ENCODE measurements at places on chromosomes 11 and 22.

DNA sequence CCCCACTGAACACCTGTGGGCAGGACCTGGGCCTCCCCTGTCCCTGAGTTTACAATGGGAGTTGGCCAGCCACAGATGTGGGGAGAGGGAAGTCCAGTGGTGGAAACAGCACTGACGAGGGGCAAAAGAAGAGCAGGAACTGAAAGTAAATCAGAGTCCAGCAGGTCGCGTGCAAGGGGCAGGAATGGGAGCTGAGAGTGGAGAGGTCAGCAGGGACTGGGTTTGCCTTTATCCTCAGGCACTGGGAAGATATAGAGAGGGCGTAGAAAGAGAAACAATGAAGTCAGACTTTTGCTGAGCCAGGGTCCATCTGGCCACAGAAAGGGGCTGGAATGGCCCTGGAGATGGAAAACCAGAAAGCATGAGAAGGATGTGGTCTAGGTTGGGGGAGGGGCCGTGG lies 8.5 kb downstream of the P2RY6 start:
- DNase-seq, result no peak

DNA sequence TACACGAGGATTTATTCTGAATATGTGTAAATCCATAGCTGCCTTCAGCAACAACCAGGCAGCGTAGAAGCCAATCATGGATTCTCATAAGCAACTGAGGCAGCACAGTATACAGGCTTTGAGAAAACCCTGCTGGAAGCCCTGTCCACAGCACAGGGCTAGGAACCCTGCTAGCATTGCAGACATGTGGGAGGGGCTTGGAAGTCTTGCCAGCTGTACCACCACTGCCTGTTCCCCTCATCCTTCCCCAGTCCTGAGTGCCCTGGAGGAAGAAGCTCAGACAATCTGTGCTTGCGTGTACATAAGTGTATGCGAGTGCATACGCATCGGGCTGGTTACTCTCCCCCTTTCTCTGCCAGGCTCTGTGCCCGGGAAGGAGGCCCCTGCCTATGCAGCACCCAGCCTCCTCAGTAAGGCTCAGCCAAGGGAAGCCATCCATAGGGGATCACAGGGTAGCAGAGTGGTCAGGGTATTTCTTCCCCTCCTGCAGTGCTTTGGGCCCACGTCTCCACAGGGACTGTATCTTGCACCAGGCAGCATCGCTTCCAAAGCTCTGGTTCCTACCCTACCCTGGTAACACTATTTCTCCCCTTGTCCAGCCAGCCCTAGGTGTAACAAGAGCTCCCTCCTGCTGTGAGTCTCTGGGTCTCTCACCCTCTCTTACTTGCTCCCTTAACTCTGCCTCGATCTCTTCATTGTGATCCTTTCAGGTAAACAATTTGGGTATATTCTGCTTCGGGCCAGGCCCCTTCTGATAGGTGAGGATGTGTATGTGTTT lies 90.5 kb downstream of the GALNT18 start:
- DNase-seq, result no peak

DNA sequence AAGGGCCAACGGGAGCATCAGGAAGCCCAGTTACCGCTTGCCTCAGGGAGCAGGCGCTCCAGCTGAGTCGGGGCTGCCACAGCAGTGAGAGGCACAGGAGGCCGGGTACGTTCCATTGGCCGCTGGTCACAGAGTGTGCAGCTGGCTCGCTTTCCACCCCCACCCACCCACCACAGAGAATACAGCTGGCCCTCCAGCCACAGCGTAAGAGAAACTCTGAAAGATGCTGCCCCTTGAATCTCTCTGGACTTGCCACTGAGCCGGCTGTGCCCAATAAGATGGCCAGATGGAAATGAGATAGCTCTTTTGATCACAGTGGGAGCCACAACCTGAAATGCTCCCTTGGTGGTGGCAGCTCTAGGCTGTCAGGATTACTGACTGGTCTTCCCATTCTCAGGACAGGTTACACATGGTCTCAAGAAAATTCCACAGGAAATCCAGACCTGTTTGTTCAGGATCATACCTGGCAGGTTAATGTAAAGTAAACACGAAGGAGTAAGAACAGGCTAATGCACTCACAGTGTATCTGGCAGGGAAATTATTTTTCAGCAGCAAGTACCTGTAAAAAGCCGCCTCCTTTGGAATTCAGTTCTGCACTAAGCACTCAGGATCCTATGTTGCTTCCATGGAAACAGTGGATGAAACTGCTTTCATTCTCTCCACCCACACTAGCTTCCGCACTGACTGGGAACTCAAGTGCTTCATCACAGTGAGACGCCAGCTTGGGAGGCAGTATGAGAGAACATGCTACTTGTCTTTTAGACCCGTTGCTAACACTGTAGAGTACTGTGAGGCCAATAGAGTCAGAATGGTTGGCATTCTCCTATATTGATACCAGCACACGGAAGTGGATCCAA lies 16.5 kb downstream of the SIAE start:
- no peak for DNase-seq

- no peak for DNase-seq
Measured at GRCh38 chr11:16543642-16544041, 187.3 kb upstream of the SOX6 start.

- no peak for DNase-seq
Measured at GRCh38 chr22:41261541-41262249, 21.0 kb upstream of the CHADL start.

GRCh38 chr22:25402501-25403283 lies 161.8 kb upstream of the GRK3 start:
- DNase-seq, result no peak

DNA sequence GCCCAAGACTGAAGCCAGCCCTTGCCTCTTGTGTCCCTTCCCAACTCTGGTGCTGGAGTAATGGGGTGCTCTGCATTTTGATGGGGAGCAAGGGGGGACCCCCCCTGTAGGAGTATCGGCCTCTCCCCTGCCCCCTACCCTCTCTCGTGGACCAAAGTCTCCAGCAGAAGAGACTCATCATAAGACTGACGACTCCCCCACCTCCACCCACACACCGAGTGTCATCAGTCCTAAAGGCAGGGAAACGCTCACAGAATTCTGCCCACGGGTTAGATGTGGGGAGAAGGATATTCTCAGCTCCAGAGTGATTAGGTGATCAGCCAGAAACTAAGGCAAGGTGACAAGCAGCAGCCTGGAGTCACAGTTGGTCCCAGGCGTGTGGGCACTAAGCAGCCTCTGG lies 38.8 kb downstream of the PPP2R1B start:
- DNase-seq, result no peak

DNA sequence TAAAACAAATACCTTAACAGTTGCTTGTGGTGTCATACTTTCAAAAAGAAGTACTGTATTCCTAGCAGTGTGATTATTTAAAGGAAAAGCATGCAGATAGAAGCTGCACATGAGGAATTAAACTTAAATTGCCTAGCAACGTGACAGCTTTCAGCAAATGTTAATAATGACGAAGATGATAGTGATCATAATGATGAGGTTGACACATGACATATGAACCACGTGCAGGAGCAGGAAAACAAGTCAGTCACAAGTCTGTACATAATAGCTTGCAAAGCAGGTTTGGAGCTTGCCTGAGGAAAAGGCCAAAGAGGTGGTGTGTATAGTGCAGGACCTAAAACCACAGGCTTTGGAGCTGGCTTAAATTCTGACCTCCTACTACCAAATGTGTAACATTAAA lies 30.6 kb upstream of the PIK3C2A start:
- DNase-seq, result no peak

DNA sequence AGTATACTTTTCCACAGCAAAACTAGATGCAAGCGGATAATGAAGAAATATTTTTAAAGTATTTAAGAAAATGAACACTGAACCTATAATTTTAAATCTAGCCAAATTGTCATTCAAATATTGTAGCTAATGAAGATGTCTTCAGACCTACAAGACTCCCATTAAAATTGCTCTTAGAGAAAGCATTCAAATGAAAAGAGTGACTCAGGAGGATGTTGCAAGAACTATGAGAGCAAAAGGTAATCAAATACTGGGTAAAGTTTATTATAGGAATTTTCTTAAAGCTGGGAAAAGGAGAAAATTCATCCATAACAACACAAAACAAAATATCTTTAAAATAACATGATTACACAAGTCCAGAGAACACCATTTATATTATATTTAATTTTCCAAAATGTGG lies 5.4 kb upstream of the POU2AF1 start:
- no peak for DNase-seq

GRCh38 chr11:130580372-130580771 lies 131.9 kb downstream of the ADAMTS15 start:
- no peak for DNase-seq

GRCh38 chr11:69575296-69576068 lies 65.5 kb upstream of the CCND1 start:
- no peak for DNase-seq

GRCh38 chr11:120746836-120747609 lies 235.5 kb downstream of the GRIK4 start:
- no peak for DNase-seq

GRCh38 chr11:794766-795633 lies 3.1 kb downstream of the SLC25A22 start:
- DNase-seq, result no peak

DNA sequence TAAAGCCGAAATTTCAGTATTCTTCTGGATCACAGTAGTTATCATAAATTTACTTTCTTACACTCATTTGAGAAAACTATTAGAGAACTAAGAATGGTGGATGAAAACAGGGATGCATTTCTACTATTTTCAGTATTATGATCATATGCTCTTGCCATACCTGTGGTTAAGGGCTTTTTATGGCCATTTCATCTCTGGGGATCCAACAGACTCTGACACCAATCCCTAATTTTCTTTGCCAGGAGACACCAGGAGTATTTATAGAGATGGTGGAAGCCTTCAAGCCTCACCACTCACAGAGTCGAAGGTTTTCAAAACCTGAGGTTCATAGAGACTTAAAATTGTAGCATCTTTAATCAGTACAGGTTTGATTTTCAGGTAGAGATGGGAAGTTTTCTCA lies at the start of gene OR51L1:
OR51L1 (plus strand) TSS at position 301 of the 400 bp plus-strand sequence. CDS start 4,132 bp downstream, outside the sequence.
- no peak for DNase-seq

Measured in stimulated activated CD4-positive, alpha-beta T cell treated with anti-CD3 and anti-CD28 coated beads, Interleukin-4, amount 100 ng/mL, for 4 hours (primary cell).